ENCODE measurements at places on chromosomes 1 and 21. TPM values are rescaled to one million over a fixed set of nuclear protein-coding genes. Genes with fewer than 3 reads are reported as not detected.

Gene A3GALT2
- total RNA-seq, result not detected

Gene REN
- total RNA-seq, result not detected

Gene FCRL5
- total RNA-seq, result 1.0 TPM

Gene CD48
- total RNA-seq, result not detected

Gene PTPN7
- not detected for total RNA-seq

Gene GTF2B
- 15.6 TPM for total RNA-seq

Gene OR2W3
- 1.1 TPM for total RNA-seq

Gene GBP3
- total RNA-seq, result not detected

Gene AJAP1
- 6.2 TPM for total RNA-seq

Gene DMRTB1
- total RNA-seq, result 0.35 TPM

Gene UTS2
- total RNA-seq, result not detected

Gene TEDDM1
- total RNA-seq, result not detected

Gene ARHGAP30
- 0.39 TPM for total RNA-seq

Gene TMEM81
- 5.9 TPM for total RNA-seq

Gene GPA33
- 0.11 TPM for total RNA-seq

Gene THEM5
- not detected for total RNA-seq

Gene GOLT1A
- total RNA-seq, result 7.5 TPM

Gene C8B
- not detected for total RNA-seq

Gene EXO1
- 36.4 TPM for total RNA-seq

Gene GRIK1
- 0.32 TPM for total RNA-seq

Gene LEFTY2
- 3.2 TPM for total RNA-seq

Gene LCA5L
- total RNA-seq, result 0.57 TPM

Gene VSIG8
- not detected for total RNA-seq

All from H1 (cell line).